ENCODE measurements at places on chromosomes 11 and 22.

DNA sequence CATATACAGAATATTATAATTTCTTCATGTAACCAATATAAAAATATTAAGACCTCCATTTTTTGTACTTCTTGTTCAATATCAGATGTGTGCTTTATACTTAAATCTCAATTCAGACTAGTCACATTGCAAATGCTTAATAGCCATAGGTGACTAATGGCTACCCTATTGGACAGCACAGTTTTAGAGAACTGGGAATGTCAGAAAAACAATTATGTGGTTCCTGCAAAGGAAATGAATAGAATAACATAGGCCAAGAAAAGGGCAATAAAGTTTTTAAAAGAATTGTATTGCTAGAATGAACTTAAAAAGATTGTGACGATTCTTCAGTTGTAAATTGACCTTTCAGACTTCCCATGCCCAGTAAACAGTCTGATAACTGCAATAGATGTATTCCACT, 843.0 kb downstream of the METTL15 start:
- no peak for DNase-seq

GRCh38 chr11:14520747-14521151, 563 bp upstream of the PSMA1 start:
- no peak for DNase-seq

DNA sequence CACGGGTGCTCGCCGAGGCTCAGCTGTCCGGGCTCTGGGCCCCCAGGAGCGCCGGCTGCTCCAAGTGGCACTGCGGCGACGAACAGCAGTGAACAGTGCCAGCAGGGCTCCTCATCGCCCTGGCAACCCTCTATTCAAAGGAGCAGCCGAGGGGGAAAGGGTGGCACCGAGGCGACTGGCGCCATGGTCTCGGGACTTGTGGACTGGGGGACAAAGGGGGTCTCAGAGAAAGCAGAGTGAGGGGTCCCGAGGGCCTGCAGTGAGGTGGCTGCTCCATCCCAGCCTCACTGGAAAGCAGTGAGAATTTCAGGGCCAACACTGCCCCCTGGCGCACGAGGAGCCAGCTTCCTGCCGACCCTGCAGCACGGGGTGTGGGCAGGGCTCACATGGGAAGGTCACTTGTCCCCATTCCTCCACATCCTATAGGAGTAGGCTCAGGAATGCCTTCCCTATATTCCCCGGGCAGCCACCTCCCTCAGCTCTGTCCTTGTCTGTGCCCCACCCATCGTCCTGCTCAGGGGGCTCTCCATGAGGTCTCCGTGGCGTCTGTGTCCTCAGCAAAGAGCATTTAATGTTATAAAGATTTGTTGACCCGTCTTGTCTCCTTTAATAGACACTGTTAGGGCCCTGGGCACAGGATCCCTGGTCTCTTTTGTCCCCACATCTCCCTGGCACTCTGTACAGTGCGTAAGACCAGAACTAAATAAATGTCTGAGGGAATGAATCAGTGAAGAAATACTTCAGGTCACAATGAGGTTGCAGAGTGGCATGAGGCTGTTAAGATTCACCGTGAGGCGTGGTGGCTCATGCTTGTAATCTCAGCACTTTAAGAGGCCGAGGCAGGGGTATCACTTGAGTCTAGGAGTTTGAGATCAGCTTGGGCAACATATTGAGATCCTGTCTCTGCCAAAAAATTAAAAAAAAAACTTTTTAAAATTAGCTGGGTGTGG, 26.4 kb downstream of the LRFN4 start:
- peak; percentile 46 for DNase-seq

GRCh38 chr22:24190596-24191208, 9.4 kb downstream of the SUSD2 start:
- DNase-seq = no peak

- DNase-seq = peak; percentile 70
Observed at GRCh38 chr22:37316875-37317371, 34.6 kb downstream of the CYTH4 start.

- DNase-seq = no peak
Observed at GRCh38 chr11:18958221-18958910, 19.2 kb upstream of the MRGPRX1 start.

GRCh38 chr22:40498420-40499208, 128.2 kb downstream of the SGSM3 start:
- no peak for DNase-seq

GRCh38 chr11:125036933-125037332, 26.2 kb upstream of the SLC37A2 start:
- DNase-seq = no peak

DNA sequence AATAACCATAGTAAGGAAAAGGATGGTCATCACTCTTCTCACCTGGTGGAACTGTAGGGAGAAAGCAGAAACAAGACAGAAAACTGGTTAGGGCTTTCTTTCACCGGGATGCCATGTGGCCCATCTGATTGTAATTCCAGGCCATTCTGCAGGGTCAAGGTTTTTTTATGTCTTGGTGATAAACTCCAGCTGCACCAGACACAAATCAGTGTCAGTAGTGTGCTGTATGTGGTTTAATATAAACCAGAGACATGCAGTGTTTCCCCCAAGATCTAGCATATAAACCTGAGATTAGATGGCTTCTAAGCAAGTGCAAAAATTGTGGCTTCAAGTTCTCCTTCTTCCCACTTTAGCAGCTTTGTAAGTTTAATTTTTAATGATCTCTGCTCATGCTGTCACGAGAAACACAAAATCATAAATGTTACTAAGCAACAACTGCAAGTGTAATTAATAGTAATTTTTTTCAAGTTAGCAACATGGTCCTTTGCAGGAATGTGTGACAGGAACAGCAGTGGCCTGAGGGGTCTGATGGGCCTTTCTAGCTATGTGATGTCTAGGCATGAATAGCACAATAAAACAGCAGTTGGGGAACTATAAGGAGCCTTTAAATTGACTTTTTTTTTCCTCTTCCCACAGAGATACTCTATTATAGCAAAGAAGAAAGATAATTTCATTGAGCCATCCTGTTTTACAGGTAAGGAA, 41.6 kb downstream of the BDNF start:
- no peak for DNase-seq

- DNase-seq = no peak
Observed at GRCh38 chr11:8192896-8193209, 24.0 kb upstream of the RIC3 start.

DNA sequence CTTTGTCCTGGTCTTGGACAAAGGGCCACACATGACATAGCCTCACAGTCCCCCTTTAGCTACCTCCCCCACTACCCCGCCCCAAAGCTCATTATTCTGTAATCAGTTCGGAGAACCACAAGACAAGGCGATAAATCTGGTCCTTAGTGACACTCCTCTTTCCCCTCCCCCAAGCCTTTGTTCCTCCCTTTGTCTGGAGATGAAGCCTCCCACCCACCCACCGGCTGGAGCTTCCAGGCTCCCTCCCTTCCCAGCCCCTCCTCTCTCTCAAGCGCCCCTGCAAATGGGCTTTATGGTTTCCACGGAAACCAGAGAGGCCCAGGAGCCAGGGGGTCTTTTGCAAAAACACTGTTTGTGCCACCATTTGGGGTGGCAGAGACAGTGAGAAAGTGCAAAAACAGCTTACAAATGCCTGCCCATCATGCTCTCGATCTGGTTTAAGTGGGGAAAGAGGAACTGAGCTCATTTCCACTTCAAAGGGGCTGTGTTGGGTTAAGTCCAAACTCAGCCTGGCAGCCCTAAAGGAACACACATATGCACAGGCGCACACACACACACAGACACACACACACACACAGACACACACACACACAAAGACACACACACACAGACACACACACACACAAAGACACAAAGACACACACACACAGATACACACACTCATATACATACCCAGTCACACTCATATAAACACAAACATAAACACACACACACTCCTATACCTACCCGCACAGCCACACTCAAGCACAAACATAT, 23.5 kb downstream of the APLNR start:
- DNase-seq = no peak

- no peak for DNase-seq
Observed at GRCh38 chr11:32087597-32087996, 3.3 kb upstream of the RCN1 start.

- peak; percentile 30 for DNase-seq
Observed at GRCh38 chr22:50274311-50274710, 4.1 kb upstream of the MAPK11 start.

DNA sequence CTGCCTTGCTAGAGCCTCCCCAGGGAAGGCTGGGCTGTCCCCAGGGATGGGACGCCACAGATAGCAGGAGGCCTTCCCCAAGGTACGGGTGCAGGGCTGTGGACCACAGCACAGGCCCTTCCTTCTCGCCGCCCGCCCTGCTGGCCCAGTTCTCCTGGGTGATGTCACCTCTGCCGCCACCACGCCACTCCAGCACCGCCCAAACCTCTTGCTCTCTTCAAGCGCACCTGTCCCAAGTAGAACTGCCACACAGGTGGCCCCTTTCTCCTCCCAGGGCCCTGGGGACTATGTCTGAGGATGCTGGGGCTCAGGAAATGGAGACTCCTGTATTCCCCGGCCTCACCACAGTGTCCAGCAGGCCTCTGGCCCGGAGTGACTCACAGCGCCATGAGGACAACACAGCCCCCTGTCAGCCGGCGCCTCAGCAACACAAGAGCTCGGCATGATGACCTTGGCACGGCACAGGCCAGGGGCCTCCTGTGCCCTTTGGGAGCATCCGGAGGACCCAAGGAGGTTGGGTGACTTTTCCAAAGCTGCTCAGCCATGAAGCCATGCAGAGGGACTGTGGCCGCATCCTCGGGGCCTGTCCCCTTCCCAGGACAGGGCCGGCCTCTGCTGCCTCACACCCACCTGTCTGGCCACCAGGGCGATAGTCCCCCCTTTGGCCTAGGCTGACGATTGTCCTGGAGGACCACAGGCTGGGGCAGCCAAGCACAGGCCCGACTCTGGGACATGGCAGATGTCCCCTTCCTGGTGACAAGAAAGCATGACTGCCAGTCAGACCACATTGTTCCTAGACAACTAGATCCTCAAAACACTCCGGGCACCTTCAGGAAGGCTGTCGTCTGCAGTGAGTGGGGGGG, 1023.5 kb downstream of the BRD1 start:
- DNase-seq = no peak

GRCh38 chr11:125179346-125179745, 14.8 kb downstream of the PKNOX2 start:
- DNase-seq = no peak

DNA sequence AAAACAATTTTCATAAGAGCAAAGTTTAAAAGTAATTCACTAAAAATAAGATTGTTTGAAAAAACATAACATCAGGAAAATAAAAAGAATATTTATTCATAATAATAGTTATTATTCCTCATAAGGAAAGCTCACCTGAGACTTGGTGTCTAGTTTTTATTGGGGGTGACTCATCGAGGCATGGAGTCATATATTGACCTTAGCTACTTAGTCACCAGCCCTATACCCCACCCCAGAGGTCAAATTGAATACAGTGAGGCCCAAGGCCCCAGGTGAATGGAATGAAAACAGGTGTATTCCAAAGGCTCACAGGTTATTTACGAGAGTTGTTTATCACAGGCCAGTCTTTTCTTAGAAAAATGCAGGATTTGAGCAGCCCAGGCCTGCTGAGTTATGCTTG, 36.9 kb downstream of the CNTF start:
- DNase-seq = no peak

DNA sequence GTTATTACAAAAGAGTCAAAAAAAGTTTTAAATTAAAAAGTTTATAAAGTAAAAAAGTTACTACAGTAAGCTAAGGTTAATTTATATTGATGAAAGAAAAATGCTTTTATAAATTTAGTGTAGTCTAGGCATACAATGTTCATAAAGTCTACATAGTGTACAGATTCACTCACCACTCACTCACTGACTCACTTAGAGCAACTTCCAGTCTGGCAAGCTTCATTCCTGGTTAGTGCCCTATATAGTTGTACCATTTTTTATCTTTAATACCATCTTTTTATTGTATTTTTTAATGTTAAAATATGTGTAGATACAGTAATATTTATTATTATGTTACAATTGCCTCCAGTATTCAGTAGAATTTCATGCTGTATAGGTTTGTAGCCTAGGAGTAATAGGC, 2.6 kb upstream of the MMP10 start:
- no peak for DNase-seq

GRCh38 chr11:44632466-44633123, 67.1 kb downstream of the CD82 start:
- DNase-seq = no peak

GRCh38 chr22:37274380-37274862, 7.9 kb upstream of the CYTH4 start:
- no peak for DNase-seq

- DNase-seq = no peak
Observed at GRCh38 chr22:33860386-33860785, 59.9 kb downstream of the LARGE1 start.

DNA sequence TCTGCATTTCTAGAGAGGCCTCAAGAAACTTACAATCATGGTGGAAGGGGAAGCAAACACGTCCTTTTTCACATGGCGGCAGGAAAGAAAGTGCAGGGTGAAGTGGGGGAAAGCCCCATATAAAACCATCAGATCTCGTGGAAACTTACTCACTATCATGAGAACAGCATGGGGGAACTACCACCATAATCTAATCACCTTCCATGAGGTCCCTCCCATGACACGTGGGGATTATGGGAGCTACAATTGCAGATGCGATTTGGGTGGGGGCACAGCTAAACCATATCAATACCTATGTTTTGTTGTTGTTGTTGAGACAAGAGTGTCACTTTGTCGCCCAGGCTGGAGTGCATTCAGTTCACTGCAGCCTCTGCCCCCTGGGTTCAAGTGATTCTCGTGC, 29.9 kb downstream of the SFI1 start:
- no peak for DNase-seq

DNA sequence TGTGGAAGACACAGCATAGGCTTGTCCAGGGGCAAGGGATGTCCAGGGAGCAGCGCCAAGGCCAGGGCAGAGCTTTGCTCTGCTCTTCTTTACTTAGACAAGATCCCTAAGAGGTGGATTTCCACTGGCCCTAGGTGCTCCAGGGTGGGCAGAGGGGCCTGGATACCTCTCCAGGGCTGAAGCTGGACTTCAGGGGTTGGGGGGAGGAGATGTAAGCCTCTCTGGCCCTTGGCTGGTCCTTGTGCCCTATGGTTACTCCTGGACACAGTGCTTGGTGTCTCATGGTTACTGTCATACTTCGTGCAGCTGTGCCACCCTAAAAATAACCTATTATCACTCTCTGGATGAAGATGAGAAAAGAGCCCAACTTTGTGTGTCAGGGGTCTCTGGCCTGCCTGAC, 12.9 kb upstream of the KCNJ11 start:
- no peak for DNase-seq

GRCh38 chr11:121727942-121728341, 275.2 kb upstream of the SORL1-AS1 start:
- no peak for DNase-seq

DNA sequence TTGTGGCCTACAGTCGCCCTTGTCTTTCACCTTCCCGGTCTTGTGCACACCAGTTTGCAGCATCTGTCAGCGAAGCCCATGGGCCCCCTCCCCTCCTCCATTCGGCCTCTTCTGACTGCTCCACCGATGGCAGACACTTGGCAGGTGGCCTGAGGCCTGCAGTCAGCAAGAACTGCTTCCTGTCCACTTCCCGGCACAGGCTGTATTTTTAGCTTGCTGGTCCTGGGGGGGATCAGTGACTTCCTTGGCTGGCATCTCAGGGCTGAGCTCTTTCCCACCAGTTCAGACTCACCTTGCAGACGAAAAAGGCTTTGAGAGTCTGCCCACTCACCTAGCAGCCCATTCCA, 106.4 kb downstream of the SYN3 start:
- DNase-seq = no peak

- DNase-seq = no peak
Observed at GRCh38 chr22:37805810-37806277, 1.9 kb upstream of the GCAT start.

Data from activated gamma-delta T cell treated with Interleukin-2 at 50 U/mL for 16 hours (primary cell).